ENCODE measurements at places on chromosomes 2 and 18. TPM values are rescaled to one million over a fixed set of nuclear protein-coding genes. Genes with fewer than 3 reads are reported as not detected.

The TEX44 gene
- polyA plus RNA-seq, result not detected

The TRABD2A gene
- polyA plus RNA-seq, result 1.4 TPM

The WDR33 gene
- polyA plus RNA-seq, result 8.1 TPM

The ALPP gene
- polyA plus RNA-seq, result not detected

The RBM44 gene
- polyA plus RNA-seq, result 1.4 TPM

The PLEKHH2 gene
- 2.9 TPM for polyA plus RNA-seq

The GPBAR1 gene
- polyA plus RNA-seq, result 3.1 TPM

The TRIM43 gene
- not detected for polyA plus RNA-seq

The ADD2 gene
- polyA plus RNA-seq, result not detected

The RAB6C gene
- polyA plus RNA-seq, result not detected

The ELOA2 gene
- polyA plus RNA-seq, result not detected

All from aorta (tissue), 5 donors.